ENCODE measurements at places on chromosomes 5 and 9.
A peak's percentile ranks its signal among the peaks of the same experiment; 100 is the strongest.

DNA sequence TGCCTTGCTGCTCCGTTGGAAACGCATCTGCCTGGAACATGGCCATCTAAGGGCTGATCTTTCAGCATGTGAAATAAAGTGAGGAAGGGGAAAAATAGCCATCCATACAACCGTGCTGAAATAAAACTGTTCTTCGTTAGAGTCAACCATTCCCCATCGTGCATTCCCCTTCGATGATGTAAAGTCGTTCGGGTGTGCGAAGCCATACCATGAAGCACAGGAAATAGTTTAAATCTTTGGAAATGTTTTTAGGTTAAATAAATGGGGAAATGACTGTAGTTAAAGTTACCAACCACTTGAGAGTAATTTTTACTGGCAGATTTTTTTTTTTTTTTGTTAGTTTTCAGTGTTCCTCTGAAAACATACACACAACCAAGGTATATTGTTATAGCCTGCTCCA is 302.5 kb downstream of the SH3GL2 start:
- DNase-seq = no peak

- DNase-seq = no peak
Observed at GRCh38 chr5:101969742-101970141, 326.3 kb downstream of the SLCO4C1 start.

DNA sequence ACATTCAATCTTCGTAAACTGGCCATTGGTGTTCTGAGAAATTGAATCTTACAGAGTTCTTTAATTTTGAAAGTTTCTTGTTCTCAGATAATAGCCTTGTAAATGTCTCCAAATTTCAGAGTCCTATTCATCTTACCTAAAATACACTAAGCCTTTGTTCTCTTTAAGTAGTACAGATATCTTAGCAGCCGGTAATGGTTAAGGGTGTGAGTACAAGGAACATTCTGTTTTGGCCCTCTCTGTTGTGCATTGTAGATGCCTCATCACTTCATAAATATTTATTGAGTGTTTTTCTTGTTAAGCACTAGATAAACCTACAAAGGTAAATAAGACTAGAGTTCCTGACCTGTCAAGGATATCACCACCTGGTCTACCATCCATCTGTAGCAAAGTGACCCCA is 35.2 kb downstream of the ZCCHC7 start:
- no peak for DNase-seq

GRCh38 chr9:116550696-116551436 is 136.2 kb upstream of the TRIM32 start:
- no peak for DNase-seq

GRCh38 chr5:88140396-88140855 is 128.2 kb downstream of the TMEM161B start:
- DNase-seq = no peak

DNA sequence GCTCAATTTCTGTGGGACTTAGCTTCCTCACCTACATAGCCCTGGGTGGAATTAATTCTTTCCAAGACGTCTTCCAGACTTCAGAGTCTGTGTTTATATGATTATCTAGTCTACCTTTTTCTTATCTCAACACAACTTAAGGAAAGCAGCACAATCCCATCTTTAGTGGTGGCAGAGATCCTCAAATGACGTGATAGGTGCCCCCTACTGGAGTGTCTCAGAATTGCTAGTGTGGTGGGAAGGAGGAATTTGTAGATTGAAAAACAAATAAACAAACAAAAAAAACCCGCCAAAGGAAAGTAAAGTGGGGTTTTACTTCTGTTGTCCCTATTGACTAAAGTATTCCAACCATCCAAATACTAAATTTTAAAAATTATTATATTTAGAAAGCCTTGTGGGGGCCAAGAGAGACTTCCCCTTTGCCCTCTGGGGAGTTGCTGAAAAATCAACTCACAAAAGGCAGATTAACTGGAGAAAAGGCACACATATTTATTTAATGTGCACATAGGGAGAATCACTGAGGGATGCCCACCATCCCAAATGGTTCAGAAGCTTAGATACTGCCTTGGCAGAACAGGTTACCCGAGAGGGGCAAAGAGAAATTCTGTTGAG is 283.3 kb downstream of the TMEM167A start:
- peak; percentile 3 for DNase-seq

DNA sequence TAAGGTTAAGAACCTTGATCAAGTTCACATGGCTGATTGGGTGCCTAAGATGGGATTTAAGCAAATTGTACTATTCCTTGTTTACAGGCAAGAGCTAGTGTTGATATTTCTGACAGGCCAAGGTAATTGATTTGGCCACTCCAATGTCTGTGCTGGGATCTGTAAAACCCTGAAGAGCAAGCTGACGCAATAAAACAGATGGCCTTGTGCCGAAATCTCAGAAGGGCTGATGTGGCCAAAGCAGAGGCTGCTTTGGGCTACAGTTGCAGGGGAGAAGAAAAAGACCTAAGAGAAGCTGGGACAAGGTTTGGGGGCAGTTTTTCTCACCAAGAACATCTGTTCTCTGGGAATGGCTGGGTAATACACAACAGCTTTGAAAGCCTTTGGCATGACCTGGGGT is 463.2 kb upstream of the ZNF608 start:
- no peak for DNase-seq

All from stimulated activated CD4-positive, alpha-beta T cell treated with anti-CD3 and anti-CD28 coated beads, TNF-alpha, amount 100 ng/mL, for 4 hours (primary cell).